ENCODE measurements at places on chromosomes 4 and X. TPM values are rescaled to one million over a fixed set of nuclear protein-coding genes. Genes with fewer than 3 reads are reported as not detected.

BTC gene
- 1.5 TPM for total RNA-seq

ZFYVE28 gene
- total RNA-seq = 8.5 TPM

RNF212 gene
- total RNA-seq = 1.5 TPM

NWD2 gene
- total RNA-seq = not detected

MAP3K15 gene
- 0.16 TPM for total RNA-seq

ADH7 gene
- total RNA-seq = not detected

DOK7 gene
- total RNA-seq = 8.6 TPM

CITED1 gene
- total RNA-seq = not detected

GLRA3 gene
- total RNA-seq = not detected

DUX4 gene
- total RNA-seq = not detected

PRR32 gene
- total RNA-seq = not detected

MGARP gene
- 3.0 TPM for total RNA-seq

BCOR gene
- 34.2 TPM for total RNA-seq

NXF2 gene
- not detected for total RNA-seq

KLHL34 gene
- not detected for total RNA-seq

RHOH gene
- total RNA-seq = not detected

RASL11B gene
- 0.76 TPM for total RNA-seq

EGF gene
- 0.25 TPM for total RNA-seq

COL25A1 gene
- total RNA-seq = 7.8 TPM

TACR3 gene
- total RNA-seq = not detected

PASD1 gene
- total RNA-seq = not detected
